ENCODE measurements at places on chromosomes 2 and 18.

DNA sequence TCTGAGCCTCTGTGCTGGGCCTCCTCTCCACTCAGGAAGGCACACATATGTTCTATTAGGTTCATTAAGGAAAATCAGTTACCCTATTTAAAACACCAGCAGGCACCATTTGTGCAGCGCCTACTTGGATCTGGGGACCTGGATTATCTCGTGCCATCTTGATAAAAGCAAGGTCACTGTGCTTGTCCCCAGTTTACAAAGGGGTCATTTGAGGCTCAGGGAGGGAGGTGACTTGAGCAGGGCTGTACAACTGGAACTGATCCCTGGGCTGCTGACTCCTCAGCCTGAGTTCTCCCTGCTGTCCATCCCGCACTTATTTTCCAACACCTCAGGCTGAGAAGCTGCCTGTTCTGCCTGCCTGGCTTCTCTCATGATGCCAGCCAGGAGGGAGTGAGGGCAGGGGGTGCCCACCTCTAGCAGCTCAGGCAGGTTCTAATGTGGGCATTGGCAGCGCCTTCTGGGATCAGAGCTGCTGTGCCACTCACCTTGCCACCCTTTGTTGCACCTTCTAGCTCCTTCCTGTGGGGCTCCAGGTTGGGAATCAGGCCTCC, 120.3 kb downstream of the GLI2 start:
- DNase-seq: no peak

GRCh38 chr18:52367953-52368742, 28.2 kb downstream of the DCC start:
- DNase-seq: no peak

GRCh38 chr2:237232166-237232565, 146.5 kb downstream of the COPS8 start:
- no peak for DNase-seq

GRCh38 chr2:50658883-50659282, 373.0 kb downstream of the NRXN1 start:
- DNase-seq: no peak

- no peak for DNase-seq
Observed at GRCh38 chr18:5302606-5303005, 7.1 kb upstream of the ZBTB14 start.

GRCh38 chr2:27123302-27124150, at the start of gene ABHD1:
ABHD1 (plus strand) TSS chr2:27123815; CDS start chr2:27123949, 134 bp downstream.
- no peak for DNase-seq

Data from astrocyte (in vitro differentiated cells and primary cell).